Frontal cortex (tissue), 4 donors: ENCODE measurements at places on chromosomes 7 and 10. TPM values are rescaled to one million over a fixed set of nuclear protein-coding genes. Genes with fewer than 3 reads are reported as not detected.
A peak's percentile ranks its signal among the peaks of the same experiment; 100 is the strongest.

GRCh38 chr7:132065989-132066603 lies 509.7 kb upstream of the PODXL start:
- no peak for DNase-seq

- DNase-seq = no peak
Observed at GRCh38 chr7:140059273-140060242, 3.2 kb downstream of the PARP12 start.

DNA sequence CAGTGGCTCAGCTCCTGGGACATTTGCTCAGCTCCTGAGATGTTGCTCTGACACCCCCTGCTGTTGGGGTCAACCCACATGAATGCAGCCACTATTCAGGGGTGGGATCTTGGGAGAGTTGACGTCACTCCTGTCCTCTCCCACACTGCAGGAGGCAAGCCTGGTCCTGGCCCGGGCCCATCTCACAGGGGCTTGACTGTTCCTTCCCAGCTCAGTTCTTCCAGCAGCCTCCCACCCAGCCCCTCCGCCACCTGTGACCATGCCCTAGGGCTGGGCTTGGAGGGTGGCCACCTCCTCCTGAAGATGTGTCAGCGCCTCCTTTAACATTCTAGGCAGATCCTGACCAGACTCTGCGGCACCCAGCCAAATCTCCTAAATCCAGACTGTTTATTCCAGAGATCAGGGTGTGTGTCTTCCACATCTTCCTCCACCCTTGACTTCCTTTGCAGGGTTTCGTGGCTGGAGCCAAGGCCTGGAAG lies 19.1 kb upstream of the OPALIN start:
- no peak for DNase-seq

GRCh38 chr10:124627866-124628675 lies 116.1 kb downstream of the FAM53B start:
- DNase-seq = no peak

DNA sequence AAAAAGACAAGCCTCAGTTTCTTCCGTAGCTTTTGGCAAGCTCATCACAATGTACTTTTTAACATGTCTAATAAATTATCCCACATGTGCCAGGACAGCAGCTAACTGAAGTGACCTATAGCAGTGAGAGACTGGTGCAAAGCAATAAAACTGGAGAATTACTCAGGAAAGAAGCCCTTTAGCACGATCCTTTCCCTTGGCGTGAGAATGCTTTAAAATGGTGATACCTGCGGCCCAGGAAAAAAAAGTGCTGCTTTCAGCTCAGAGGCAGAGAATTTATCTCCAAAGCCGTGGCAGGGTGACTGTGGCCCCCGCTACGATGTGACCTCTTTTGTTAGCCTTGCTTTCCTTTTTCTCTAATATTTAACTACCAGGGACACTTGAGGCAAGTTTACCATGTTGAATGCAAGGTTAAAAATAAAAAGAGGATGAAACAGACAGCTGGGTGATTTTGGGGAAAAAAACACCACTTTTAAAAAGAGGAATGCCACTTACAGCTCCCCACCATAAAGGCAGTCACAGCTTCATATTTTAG lies 184.0 kb downstream of the FANK1 start:
- no peak for DNase-seq

GRCh38 chr7:102973096-102973802 lies 60.4 kb downstream of the LRRC17 start:
- DNase-seq = no peak

GRCh38 chr10:51638737-51639136 lies 60.7 kb downstream of the CSTF2T start:
- DNase-seq = no peak

- no peak for DNase-seq
Observed at GRCh38 chr7:32879460-32879859, 12.1 kb downstream of the KBTBD2 start.

- no peak for DNase-seq
Observed at GRCh38 chr10:110494532-110494931, 3.2 kb upstream of the DUSP5 start.

- no peak for DNase-seq
Observed at GRCh38 chr10:6756716-6757115, 176.6 kb upstream of the PRKCQ start.

DNA sequence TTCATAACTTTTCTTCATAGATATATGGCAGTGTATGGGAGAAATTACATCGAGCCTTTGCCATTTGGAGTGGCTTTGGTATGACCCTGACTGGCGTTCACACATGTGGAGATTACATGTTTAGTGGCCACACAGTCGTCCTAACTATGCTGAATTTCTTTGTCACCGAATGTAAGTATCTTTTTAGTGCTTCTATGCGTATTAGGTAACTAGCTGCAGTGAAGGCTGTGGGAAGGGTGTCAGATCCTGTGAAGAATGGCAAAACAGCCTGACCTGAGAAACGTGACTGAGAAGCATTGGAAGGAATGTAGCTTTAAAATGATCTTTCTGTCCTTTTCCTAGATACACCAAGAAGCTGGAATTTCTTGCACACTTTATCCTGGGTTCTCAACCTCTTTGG lies 34.5 kb upstream of the VDAC2 start:
- no peak for DNase-seq

GRCh38 chr10:101292194-101293006 lies 61.6 kb upstream of the BTRC start:
- peak; percentile 49 for DNase-seq

- DNase-seq = no peak
Observed at GRCh38 chr10:121781101-121781500, 146.7 kb downstream of the ATE1 start.

DNA sequence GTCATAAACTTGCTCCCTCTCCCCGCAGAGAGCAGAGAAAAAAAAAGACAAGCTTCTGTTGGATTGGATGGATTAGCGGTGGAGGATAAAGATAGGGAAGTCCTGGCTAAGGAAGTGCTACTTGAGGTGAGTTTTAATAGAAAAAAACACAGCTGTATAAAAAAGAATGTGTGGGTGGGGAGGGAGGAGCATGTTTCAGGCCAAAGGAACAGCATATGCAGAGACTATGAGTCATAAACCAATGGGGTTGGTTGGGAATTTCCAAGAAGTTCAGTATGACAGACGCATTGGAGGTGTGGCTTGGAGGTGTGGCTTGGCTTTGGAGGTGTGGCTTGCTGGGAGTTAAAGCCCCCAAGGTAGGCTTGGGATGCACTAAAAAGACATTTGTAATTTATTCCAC lies 103.0 kb upstream of the LSM8 start:
- no peak for DNase-seq

- DNase-seq = no peak
Observed at GRCh38 chr10:88227342-88228018, 355.6 kb downstream of the RNLS start.

DNA sequence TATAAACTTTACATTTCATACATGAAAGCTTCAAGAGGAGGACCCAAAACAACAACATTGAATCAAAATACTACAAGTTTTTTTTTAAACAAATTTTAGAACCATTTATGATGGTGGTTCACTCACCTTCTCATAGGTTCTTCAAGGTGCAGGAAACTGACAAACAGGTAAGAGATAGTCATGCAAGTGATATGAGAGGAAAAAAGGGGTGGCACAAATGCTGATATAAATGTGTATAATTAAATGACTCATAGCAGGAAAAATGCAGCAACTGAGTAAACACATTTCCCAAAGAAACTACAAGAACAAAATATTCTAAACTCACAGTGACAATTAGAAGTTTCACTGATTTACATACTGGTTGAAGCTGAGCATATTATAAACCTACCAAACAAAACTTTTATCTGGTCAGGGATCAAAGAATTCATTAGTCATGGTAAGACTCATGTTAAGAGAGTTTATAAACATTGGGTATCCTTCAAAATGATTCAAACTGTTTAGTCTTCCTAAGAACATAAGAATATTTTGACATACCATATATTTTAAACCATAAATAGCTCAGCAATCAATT lies 14.1 kb downstream of the ZWINT start:
- no peak for DNase-seq

- no peak for DNase-seq
Observed at GRCh38 chr7:159020987-159021386, 123.7 kb downstream of the VIPR2 start.

DNA sequence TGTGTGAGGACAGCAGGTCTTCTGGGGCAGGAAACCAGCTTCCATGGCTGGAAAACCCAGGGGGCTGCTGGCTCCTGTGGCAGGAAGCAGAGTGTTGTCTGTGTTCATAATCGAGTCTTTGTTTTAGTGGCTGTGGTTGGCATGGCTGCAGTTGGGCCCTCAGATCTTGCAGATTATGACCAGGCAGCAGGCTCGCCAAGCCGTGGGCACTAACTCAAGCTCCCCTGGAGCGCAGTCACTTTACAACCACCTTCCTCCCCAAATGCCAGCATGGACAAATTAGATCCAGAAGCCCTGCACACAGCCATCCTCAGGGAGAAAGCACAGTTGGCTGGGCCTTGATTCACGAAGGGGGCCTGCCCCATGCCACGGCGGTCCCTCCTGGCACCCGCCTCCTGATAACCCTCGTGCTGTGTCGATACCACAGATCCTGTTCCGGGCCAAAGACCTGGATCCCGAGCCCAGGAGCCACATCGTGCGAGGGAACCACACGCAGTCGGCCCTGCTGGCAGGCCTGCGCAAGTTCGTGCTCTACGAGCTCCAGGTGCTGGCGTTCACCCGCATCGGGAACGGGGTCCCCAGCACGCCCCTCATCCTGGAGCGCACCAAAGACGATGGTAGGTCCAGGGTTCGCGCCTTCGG lies 552.5 kb upstream of the FOXK1 start:
- DNase-seq = peak; percentile 40

GRCh38 chr7:99461221-99461620 lies 4.7 kb downstream of the ATP5MF start:
- DNase-seq = no peak

DNA sequence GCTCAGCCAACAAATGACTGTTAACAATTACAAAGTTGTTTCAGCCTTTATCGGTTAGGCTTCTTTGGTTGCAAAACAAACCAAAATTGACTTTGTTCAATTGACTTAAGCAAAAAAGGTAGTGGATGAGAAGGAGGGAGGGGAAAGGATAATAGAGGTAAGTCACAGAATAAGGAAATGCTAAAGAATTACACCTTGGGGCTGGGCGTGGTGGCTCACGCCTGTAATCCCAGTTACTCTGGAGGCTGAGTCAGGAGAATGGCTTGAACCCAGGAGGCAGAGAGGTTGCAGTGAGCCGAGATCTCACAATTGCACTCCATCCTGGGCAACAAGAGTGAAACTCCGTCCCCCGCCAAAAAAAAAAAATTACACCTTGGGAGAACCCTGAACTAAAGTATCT lies 41.4 kb downstream of the AHCYL2 start:
- DNase-seq = no peak

GRCh38 chr7:141649137-141649864 lies 52.7 kb downstream of the DENND11 start:
- no peak for DNase-seq

DNA sequence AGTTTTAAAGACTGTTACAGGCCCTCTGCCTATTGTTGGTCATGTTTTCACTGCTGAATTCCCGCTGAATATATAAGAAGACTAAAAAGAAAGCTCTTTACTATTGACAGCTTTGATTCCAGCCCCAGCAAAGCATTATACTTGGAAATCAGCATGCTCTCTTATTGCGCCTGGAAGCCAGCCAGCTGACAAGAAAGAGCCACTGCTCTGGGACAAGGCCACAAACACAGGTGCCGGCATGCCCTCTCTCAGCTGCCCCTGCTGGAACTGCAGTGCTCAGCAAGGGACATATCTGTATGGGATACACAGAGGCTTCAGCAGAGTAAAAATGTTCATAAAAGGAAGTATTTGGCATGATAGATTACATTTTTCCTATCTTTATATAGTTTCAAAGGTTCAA lies 523.9 kb downstream of the ADRA2A start:
- DNase-seq = no peak

CYP2C18 gene
- under 0.01 TPM for total RNA-seq

GSAP gene
- total RNA-seq = 9.0 TPM

TFPI2 gene
- total RNA-seq = 0.41 TPM

GRK5 gene
- 11.4 TPM for total RNA-seq

FAM237B gene
- under 0.01 TPM for total RNA-seq

HABP2 gene
- total RNA-seq = not detected

DPYSL4 gene
- total RNA-seq = 43.6 TPM

SAP25 gene
- not detected for total RNA-seq
